Cardiac muscle cell (in vitro differentiated cells and primary cell): ENCODE measurements at places on chromosomes 5 and 9. TPM values are rescaled to one million over a fixed set of nuclear protein-coding genes. Genes with fewer than 3 reads are reported as not detected.

Gene PIP5KL1
- 0.89 and 1.7 TPM in 2 replicates for total RNA-seq

Gene SNCB
- total RNA-seq = 1.6 and 2.4 TPM in 2 replicates

Gene KIF24
- 2.7 and 5.8 TPM in 2 replicates for total RNA-seq

Gene SLC4A9
- not detected in 2 replicates for total RNA-seq

Gene ZNF454
- 0.92 TPM in 1 of 2 replicates, not detected in the other for total RNA-seq

Gene SHC3
- 0.27 and 0.53 TPM in 2 replicates for total RNA-seq

Gene SEMA5A
- 14.6 and 16.6 TPM in 2 replicates for total RNA-seq

Gene HMGCS1
- total RNA-seq = 84.1 and 202 TPM in 2 replicates

Gene LCN1
- not detected in 2 replicates for total RNA-seq

Gene EPB41L4B
- 2.0 and 2.1 TPM in 2 replicates for total RNA-seq

Gene CAMK4
- total RNA-seq = 0.99 and 2.1 TPM in 2 replicates

Gene SPINK5
- 5.3 and 6.1 TPM in 2 replicates for total RNA-seq

Gene C5orf63
- 0.06 and 0.46 TPM in 2 replicates for total RNA-seq

Gene ADAMTS12
- 25.6 and 48.4 TPM in 2 replicates for total RNA-seq

Gene PDE8B
- 0.83 and 3.3 TPM in 2 replicates for total RNA-seq

Gene TMEM252
- not detected in 2 replicates for total RNA-seq

Gene GCNT4
- 0.07 and 0.18 TPM in 2 replicates for total RNA-seq

Gene ITGA2
- 1.4 and 2.3 TPM in 2 replicates for total RNA-seq

Gene STARD4
- total RNA-seq = 72.1 and 118 TPM in 2 replicates

Gene MYMK
- total RNA-seq = not detected in 2 replicates

Gene CCDC152
- total RNA-seq = 1.5 TPM in 2 replicates

Gene RNF183
- total RNA-seq = 0.06 and 0.53 TPM in 2 replicates

Gene SLCO6A1
- not detected in 2 replicates for total RNA-seq

Gene TMEM8B
- 15.0 and 17.9 TPM in 2 replicates for total RNA-seq
